Stimulated activated CD8-positive, alpha-beta memory T cell treated with anti-CD3 and anti-CD28 coated beads, Interleukin-15, amount 100 ng/mL, for 24 hours (primary cell): ENCODE measurements at places on chromosomes 1 and 21.

- no peak for DNase-seq
These were observed 236.1 kb downstream of the C1orf94 start for GRCh38 chr1:34412598-34413370.

GRCh38 chr1:11284784-11285183 is 11.8 kb downstream of the UBIAD1 start:
- DNase-seq: no peak

DNA sequence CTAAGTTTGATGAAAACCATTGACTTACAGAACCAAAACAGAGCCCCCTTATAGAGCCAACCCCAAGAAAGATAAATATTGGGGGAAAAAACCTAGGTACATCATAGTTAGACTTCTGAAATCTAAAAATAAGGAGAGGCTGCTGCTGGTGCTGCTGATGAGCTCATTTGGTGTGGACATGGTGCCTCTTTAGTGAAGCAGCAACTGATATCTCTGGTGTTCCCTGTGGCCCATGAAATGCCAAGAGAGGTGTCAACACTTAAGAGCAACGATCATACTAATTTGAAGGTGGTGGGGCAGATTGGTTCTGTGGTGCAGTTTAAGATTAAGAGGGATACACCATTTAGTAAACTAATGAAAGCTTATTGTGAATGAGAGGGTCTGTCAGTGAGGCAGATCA is 35.9 kb downstream of the ST3GAL3 start:
- no peak for DNase-seq

DNA sequence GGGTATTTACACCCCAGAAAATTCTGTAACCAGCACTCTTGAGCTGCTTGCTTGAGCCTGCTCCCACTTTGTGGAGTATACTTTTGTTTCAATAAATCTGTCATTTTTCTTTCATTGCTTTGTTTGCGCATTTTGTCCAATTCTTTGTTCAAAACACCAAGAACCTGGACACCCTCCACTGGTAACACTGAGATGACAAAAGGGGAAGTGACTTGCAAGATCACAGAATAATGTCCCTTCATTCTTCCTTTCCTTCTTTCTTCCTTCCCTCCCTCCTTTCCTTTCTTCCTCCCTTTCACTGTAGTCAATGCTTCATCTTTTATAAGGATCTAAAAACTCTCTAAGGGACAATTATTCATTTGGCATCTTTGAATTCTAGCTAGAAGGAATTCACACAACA is 134.5 kb upstream of the MAP1LC3C start:
- no peak for DNase-seq

GRCh38 chr21:28298251-28298672 is 694.4 kb downstream of the LTN1 start:
- DNase-seq: no peak

DNA sequence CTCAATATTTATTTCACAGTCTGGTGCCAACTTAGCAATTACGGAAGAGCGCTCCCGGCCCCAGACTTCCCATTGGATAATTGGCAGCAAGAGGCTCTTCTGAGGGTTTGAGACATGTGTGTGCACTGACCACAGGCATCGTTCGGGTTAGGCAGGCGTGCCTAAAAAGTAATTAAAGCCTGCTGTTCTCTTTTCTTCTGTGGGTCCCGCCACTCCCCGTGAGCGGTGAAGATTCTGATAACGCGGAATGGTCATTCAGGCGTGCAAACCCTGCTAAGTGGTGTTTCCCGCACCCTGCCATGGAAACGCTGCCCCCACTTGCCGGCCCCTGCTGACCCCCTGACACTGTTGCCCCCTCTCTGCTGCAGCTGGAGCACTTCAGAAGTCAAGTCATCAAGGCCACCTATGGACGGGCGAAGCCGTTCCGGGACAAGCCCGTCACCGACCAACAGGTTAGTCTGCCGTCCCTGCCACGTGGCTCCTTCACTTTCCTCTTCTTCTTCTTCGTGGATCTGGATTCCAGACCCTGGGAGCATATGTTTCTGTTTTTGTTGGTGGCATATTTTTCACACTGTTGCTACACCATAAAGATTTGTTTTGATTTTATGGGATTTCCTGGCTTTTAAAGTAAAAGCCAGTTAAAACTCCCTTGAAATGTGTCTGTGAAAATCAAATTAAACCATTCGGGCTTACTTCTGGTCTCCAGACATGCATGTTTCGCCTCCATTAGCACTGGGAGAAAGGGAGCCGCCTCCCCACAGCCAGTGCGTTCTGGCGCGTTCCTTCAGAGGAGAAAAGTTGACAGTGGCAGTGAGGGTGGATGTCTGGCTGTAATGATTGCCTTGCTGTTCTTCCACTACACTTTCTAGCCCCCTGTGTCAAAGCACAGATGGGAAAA is 79.9 kb downstream of the FHAD1 start:
- DNase-seq: no peak

GRCh38 chr1:119727991-119728390 is 16.3 kb downstream of the PHGDH start:
- no peak for DNase-seq

- no peak for DNase-seq
These were observed 93.9 kb upstream of the CD34 start for GRCh38 chr1:208004851-208005250.

GRCh38 chr21:41957991-41958766 is 4.4 kb upstream of the C2CD2 start:
- DNase-seq: no peak

DNA sequence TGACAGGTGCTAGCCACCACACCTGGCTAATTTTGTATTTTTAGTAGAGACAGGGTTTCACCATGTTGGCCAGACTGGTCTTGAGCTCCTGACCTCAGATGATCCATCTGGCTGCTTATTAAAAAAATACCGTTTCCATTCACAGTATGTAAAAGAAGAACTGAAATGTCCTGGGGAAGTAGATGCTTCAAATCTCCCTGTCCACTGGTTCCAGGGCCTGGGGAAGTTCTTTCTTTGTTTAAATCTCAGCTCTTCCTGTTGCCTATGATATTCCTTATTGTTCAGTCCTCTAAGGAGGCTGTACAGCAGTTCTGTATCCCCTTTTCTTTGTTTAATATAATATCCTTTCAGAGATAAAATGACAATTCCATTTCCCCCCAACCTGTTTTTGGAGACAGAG is 47.4 kb downstream of the ZMYM1 start:
- DNase-seq: no peak

DNA sequence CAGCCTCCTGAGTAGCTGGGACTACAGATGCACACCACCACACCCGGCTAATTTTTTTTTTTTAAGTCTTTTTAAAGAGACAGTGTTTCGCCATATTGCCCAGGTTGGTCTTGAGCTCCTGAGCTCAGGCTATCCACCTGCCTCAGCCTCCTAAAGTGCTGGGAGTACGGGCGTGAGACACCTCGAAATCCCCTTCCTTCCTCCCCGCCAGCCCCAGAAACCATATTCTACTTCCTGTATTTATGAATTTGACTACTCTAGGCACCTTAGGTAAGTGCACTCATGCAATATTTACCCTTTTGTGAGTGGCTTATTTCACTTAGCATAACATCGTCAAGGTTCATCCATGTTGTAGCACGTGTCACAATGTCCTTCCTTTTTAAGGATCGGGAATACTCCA is 6.9 kb upstream of the LRP8 start:
- no peak for DNase-seq

DNA sequence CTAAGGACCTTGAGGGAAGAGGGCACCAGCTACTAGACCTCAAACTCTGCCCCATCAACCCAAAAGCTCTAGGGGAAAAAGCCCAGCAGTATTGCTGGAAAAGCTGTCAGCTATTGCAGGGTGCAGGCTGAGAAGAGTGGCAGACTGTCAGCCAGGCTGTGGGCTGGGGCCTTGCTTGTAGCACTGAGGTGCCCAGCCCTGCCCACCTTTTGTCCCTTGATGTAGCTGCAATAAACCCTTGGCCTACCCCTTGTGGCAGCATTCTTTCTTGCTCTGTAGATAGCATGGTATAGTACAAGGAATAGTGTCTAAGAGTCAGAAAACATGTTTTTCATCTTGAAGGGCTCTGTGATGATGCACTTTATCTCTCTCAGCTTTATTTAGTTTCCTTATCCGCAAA is 39.4 kb downstream of the CDC14A start:
- no peak for DNase-seq

DNA sequence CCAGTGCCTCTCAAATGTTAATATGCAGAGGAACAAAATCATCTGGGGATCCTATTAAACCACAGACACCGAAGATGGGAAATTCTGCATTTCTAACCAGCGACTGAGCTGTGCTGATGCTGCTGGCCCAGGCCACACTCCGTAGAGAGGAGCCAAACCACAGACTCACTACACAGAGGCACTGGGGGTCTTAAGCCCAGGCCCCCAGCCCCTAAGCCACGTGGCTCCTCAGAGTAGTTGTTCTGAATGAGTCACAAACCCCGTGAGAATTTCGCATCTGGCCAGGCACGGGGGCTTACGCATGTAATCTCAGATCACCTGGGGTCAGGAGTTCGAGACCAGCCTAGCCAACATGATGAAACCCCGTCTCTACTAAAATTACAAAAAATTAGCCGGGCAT is 2.8 kb upstream of the CELA2A start:
- DNase-seq: no peak

- no peak for DNase-seq
These were observed 6.7 kb downstream of the ABCG1 start for GRCh38 chr21:42225571-42226155.

GRCh38 chr1:11929849-11930248 is 3.6 kb upstream of the KIAA2013 start:
- DNase-seq: no peak
